ENCODE measurements at places on chromosomes 3 and 15.

GRCh38 chr15:81434851-81435250, 60.8 kb upstream of the TMC3 start:
- no peak for DNase-seq

- DNase-seq: no peak
Observed at GRCh38 chr15:40352281-40352901, 1.6 kb downstream of the PHGR1 start.

DNA sequence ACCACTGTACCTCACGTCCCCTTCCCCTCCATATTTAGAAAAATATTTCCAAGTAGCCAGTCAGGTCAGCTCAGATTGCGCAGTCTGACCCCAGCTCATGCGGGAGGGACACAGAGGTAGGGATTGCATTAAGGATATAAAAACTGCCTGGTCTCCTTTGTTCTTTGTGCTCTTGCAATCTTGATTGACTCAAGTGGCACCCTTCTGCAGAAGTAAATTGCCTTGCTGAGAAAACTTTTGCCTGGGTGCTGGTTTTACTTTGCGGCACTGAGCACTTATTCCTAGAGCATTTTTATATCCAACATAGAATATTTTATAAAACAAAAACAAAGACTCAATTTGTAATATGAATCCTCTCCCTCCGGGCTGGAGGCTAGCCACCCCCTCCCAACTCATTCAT, 54.8 kb downstream of the BTD start:
- no peak for DNase-seq

GRCh38 chr15:63373330-63373729, 8.3 kb downstream of the CA12 start:
- DNase-seq: no peak

- DNase-seq: no peak
Observed at GRCh38 chr3:42745776-42746454, 27.1 kb downstream of the CCDC13 start.

DNA sequence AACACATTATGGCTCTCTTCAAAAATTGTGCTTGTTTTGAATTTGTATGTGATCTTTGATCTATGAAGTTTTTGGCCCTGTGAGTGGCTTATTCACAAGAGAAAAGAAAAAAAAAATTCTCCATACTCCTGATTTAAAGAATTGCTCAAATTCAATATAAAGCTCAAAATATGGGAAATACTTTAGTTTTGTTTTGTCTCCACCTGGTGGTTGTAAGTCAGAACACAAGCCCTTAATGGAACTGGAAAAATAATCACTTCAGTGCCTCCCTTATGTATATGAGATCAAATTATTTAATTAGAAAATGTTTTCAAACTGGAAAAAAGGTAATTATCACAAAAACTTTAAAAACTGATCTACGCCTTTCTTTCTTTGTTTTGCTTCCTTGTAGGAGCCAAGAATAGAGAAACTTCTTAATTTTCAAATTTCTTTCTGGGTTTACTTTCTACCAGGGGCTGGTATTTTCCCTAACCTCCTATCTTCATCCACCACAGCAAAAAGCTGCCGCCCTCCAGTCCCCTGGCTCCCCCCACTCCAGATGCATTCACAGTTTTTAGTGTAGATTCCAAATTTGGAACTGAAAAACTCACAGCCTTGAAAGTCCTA, 50.6 kb downstream of the SERP1 start:
- peak; percentile 58 for DNase-seq

GRCh38 chr3:6542795-6543194, 318.1 kb upstream of the GRM7 start:
- DNase-seq: no peak

DNA sequence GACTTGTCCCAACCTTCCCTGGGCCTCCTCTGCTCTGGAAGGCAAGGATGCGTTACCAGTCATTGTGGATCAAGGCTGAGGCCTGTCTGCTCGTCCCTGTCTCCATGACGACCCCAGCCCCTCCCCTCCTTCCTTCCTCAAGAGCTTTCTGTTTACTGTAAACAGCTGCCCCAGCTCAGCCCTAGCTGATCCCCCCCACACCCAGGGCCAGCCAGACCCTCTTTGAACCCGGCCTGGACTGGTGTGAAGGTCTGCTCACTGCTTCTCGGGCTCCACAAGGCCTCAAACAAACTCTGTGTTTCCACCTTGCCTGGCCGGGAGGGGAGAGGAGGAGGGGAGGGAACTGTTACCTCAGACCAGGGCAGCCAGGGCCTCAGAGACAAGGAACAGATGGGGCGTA, 16.9 kb downstream of the VPS18 start:
- no peak for DNase-seq

DNA sequence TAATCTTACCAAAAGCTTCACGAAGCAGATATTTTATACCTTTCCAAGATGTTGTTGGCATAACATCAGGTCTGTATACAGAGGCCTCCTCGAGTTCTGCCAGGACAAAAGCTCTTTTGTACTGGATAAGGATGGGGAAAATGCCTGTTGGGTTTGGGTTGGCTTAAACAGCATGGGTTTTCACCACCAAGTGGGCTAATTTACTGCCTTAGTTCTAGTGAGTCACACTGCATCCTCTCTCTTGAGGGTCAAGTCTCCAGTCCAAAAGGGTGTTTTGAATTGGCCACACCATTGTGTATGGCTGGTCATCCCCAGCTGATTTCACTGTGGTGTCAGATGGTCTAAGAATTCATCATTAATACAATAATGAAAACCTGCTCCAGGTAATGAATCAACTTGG, 26.1 kb upstream of the BHLHE40 start:
- DNase-seq: no peak

- no peak for DNase-seq
Observed at GRCh38 chr3:119937229-119937628, 155.3 kb downstream of the NR1I2 start.

- peak; percentile 66 for DNase-seq
Observed at GRCh38 chr3:131794766-131795388, 239.9 kb downstream of the CPNE4 start.

DNA sequence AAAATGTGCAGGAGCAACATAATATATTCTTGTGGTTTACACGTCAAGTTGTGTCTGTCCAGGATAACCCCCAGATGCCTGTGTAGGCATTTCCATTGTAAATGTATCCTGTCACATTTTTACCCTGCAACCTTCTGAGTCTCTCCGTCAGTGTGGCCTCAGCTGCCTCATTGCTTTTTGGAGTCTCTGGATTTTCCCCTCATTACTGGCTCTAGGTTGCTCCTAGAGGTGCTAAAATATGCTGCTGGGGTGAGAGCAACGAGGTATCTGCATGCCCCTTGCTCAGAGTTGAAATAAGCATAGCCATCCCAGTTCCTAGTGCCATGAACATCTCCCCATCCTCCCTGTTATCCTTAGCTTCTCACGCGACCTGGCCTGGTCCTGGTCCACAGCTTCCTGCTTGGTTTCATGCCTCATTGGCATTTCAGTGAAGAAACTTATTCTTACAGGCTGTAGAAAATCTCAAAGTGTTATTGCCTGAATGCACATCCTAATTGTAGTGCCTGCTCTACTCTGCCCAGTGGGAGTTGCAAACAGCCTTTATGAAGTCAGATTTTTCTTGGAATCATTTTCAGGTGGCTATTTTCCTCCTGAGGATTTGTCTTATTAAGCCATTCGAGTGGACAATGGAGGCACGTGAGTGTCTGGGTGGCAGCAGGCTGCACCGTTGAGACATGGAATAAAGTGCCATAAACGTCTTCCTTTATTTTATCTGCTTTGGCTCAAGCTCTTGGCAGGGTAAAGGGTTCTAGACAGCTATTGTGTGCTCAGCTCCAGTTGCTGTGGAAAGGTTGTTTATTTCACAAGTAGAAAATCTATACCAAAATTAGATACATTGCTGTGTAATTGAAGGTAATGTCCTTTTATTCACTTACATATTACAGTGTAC, 33.2 kb downstream of the OXNAD1 start:
- DNase-seq: no peak

GRCh38 chr3:108103886-108104797, 13.3 kb upstream of the CD47 start:
- DNase-seq: peak; percentile 59

Data from NCI-H1105 (cell line).